ENCODE measurements at places on chromosomes 7 and 10. TPM values are rescaled to one million over a fixed set of nuclear protein-coding genes. Genes with fewer than 3 reads are reported as not detected.
A peak's percentile ranks its signal among the peaks of the same experiment; 100 is the strongest.

DNA sequence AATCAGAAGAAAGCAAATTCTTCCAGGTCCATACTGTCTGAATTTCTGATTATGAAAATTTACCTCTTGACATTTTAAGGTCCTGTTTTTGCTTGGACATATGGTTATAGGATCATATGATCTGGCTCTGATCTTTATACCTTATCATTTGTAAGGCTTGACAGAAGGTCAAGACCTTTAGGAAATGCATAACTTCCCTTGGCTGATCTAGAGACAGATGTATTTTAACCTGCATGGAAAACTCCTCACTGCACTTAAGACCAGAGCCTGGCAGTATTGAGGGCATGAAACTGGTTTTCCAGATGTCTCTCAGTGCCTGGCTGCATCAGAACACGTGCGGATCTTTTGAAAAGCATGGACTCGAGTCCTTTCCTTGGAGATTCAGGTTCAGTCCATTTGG is 55.9 kb downstream of the TRRAP start:
- no peak for DNase-seq

GRCh38 chr7:30912021-30912730 is 523 bp downstream of the AQP1 start:
- DNase-seq: no peak

- no peak for DNase-seq
These were observed 141.1 kb downstream of the PKD1L1 start for GRCh38 chr7:47807126-47807525.

- no peak for DNase-seq
These were observed 424.3 kb downstream of the RPS24 start for GRCh38 chr10:78457804-78458482.

GRCh38 chr10:86087716-86088115 is 278.9 kb downstream of the GRID1 start:
- DNase-seq: no peak

DNA sequence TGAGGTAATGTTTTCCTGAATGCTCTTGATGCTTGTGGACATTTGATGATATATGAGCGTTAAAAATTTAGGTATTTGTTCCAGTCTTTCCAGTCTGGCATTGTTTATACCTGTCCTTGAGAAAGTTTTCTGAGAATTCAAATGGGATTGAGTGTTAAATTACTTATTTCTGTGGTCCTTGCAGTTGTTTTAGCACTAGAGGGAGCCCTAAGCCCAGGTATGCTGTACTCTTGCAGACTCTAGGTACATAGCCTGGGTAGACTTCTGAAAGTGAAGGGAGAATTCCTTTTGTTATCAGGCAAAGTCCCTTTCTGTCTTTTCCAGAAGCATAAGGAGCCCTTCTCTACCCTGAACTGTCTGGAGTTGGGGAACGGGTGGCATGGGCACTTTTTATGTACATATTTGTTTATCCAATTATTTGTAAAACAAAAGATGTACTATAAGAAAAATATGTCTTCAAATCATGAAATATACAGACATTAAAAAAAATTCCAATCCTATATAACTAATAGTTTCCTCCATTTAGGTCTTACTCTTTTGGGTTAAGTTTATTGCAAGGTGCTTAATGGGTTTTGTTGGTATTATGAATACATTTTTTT is 262.1 kb downstream of the ATRNL1 start:
- peak; percentile 47 for DNase-seq

DNA sequence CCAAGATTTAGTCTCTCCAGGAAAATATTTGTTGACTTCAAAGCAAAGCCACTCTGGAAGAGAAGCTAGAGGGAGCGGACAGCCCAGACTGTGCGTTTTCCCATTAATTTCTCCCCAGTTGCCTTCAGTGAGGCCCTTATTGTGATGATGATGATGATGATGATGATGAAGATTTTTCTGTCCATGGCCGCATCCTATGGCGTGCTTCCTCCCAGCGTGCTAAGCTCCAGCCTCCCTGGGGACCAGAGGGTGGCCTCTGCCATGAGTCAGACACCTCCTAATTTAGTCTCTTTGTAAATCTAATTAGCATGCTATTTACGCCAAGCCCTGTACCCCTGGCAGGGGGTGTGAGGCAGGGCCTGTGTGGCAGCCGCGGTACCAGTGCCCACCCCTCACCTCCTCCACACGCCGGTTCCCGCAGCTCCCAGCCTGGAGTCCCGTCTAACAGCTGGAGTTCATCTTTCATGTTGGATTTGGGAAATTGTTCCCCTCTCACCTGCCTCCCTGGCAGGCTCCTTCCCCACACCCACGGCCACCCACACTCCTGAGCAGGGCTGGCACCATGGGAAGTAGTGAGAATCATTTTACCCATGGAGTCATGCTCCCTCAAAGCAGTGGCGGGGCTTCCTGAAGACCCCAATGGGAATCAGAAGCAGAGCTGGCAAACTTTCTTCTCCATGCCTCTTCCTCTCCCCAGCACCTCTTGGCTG is 92.2 kb downstream of the C10orf105 start:
- no peak for DNase-seq

DNA sequence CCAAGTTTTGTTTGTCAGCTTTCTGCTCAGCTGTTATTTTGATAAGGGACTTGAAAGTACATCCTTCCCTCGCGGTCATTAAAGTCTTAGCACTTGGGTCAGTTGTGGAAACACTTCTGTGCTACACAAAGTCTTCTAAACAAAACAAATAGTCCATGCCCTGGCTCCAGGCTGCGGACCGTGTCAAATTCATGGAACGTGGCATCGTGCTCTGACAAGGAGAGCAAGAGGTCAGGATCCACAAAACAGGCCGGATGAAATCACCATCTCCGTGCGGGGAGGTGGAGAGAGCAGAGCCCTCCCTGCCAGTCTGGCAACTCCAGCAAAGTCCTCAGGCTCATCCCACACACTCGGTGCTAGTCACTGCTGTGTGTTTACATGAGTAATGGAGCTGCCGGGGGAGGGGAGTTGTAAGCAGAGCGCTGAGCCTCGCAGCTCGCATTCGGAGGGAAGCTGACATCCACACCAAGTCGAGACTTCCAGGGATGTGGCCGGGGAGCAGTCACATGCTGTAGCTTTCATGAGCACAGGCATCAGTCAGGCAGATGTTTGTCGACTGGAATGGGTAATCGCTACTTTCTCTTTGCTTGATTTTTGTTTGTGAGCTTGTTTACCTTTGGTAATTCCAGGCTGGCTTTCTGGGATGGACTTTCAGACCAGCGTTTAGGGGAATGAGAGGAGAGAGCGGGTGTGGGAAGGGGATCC is 147.6 kb downstream of the ARID5B start:
- DNase-seq: peak; percentile 88

- no peak for DNase-seq
These were observed 19.1 kb downstream of the ZFAND4 start for GRCh38 chr10:45653454-45653853.

DNA sequence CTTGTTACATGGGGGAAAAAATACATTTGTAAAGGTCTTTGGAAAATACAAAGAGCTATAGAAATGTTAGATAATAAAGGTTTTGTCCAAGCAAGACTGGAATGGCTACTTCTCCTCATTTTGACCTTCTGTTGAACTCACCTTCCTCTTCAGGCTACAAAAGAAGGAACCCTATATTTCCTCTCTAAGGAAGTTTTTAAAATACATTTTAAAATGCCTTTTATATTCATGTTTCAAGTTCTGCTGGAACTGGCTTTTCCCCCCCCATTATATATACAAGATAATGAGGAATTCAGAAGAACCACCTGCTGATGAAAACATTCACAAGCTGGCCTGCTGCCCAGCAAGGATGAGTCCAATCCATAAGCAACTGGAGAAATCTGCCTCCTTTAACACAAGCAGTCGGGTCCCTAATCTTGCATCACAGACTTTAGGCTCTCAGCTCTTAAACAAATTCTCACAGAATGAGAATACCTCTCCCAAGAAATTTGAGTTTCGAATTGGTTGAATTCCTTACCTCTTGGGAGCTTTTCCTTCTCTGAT is 44.6 kb downstream of the MTERF1 start:
- DNase-seq: no peak

GRCh38 chr7:93245525-93246432 is 13.6 kb downstream of the VPS50 start:
- DNase-seq: no peak

PAX4 gene
- not detected for total RNA-seq

ITGA8 gene
- total RNA-seq: 0.18 TPM

NCAPG2 gene
- 81.4 TPM for total RNA-seq

SPDYE8 gene
- total RNA-seq: not detected

Measured in Panc1 (cell line).